CD4-positive, alpha-beta T cell treated with Interleukin-2 at 100 ng/mL for 4 hours (primary cell): ENCODE measurements at places on chromosomes 12 and 14.

DNA sequence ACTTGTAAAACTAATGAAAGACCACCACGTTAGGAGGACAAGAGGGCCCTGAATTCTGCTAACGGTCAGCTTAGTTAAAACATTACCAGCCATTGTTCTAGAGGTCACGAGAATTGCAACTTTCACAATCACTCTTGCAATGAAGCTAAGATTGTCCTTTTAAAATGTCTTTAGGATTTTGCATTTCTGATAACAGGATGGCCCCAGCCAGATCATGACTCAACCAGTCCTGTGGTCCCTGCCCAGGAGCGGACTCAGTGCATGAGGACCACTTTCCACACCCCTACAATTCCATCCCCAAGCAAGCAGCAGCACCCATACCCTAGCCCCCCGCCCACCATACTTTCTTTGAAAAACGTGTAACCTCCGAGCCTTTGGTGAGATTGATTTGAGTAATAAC, 28.7 kb downstream of the HSP90AA1 start:
- DNase-seq: no peak

DNA sequence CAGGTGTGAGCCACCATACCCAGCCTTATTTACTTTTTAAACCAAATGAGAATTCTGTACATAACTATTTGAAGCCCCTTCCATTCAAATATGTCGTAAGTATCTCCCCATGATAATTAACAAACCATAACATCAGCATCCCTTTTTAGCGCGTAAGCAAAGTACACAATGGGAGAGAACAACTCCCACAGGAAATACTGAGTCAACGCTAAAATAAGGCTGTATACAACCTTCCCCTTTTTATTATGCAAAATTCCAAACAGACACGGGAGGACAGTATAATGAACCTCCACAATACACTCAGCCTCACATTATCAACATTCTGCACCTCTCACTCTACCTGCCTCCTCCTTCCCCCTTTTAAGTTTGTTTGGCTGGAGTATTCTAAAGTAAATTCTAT, 73.5 kb downstream of the CCDC88C start:
- DNase-seq: no peak

GRCh38 chr12:132211816-132212215, 67.6 kb downstream of the NOC4L start:
- peak; percentile 13 for DNase-seq

DNA sequence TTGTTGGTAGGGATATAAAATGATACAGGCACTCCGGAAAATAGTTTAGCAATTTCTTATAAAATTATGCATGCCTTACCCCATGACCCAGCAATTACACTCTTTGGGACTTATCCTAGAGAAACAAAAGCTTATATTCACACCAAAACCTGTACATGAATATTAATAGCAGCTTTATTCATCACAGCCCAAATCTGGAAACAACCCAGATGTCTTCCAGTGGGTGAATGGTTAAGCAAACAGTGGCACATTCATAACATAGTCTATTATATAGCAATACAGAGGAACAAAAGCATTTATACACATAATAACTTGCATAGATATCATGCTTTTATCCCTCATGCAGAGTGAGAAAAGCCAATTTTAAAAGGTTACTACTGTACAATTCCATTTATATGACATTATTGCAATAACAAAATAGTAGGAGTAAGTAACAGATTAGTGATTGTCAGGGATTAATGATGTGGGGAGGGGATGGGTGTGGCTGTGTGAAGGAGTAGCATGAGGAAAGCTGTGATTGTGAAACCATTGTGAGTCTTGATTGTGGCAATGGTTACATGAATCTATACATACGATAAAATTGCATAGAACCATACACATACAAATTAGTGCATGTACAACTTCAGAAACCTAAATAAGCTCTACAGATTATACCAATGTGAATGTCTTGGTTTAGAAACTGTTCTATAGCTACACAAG, 363.1 kb upstream of the OR4E1 start:
- no peak for DNase-seq

GRCh38 chr12:94663702-94664101, 13.3 kb upstream of the TMCC3 start:
- DNase-seq: no peak

GRCh38 chr12:111673503-111673902, 12.3 kb downstream of the BRAP start:
- DNase-seq: no peak

DNA sequence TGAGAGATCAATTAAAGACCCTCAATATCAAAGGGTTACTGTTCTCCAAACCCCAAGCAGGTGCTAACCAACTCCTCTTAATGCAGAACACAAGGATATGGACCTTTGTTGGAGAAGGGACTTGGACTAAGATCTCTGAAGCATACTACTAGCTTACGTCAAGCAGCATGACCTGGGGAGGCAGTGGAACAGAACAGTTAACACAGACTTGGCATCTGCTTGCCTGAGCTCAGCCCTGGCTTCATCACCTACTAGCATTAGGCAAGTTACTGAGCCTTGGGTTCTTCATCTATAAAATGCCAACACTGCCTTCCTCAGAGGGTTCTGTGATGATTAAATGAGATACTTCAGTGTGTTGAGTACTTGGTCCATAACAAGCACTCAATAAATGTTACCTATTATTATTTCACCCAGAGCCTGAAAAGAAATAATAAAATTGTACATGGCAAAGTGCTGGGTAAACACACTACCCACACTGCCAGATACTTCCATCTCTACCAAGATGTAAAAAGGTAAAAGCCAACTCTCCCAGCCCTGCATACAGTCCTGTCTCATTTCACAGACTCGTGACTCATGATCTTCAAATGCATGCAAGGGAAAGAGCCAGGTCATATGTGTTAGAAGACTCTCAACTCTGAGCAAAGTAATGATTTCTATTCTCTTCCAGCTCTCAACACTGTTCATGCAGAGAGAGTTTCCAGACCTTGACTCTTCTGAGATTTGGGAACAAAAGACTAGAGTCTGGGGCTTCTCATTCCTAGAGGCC, 39.7 kb downstream of the FMNL3 start:
- peak; percentile 25 for DNase-seq

DNA sequence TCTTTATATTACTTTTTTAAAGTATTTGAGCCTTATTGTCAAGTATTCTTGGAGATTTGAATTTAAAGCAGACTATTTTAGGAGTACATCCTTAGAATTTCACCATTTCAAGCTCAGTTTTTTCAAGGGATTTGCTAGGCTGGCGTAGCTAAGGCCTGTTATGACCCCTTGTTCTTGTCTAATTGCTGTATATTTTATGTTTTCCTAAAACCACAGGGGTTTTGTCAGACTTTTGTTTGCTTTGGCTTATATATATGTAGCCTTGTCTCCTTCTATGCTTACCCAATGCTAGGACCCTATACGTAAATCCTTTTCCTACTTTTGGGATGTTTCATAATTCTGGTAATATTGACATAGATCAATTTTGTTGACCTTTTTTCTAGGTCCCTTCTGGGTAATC, 147.0 kb upstream of the SYT10 start:
- no peak for DNase-seq

- DNase-seq: no peak
Measured at GRCh38 chr12:106598003-106598402, 15.2 kb downstream of the RFX4 start.

DNA sequence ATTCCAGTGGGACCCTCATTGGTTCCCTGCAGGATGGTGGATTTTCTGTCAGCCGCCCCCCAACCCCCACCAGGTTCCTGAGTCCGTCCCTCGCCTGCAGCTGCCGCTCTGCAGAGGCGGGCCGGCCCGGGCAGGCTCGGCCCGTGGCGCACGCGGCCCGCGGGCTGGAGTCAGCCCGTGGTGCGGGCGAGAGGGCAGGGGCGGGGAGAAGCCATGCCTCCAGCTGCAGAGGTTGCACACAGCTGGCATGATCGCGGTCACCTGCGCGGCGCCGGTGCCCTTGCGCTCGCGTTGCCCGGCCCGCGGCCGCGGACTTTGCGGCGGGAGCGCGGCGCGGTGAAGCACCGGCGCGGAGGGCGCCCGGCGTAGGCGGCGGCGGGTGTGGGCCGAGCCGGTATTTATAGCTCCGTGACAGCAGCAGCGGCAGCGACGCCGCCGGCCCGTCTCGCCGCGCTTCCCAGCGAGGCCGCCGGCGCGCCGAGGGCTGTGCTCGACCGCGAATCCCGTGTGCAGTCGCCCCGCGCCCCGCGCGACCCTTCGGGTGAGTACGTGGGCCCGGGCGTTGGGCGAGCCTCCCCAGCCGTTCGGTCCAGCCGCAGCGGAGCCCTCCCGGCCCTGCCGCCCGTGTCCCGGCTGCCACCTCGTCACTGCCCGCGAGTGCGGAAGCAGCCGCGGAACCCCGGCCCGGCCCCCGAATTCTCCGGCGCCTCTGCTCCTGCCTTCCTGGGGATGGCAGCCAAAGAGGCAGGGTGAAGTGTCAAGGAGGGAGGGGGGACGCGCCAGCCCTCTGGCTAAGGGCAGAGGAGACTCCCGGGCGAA, at the start of gene TMEM117:
TMEM117 (plus strand) TSS at position 426 of the 819 bp plus-strand sequence.
- DNase-seq: peak; percentile 56

GRCh38 chr14:56278383-56278782, 160.2 kb downstream of the PELI2 start:
- no peak for DNase-seq

DNA sequence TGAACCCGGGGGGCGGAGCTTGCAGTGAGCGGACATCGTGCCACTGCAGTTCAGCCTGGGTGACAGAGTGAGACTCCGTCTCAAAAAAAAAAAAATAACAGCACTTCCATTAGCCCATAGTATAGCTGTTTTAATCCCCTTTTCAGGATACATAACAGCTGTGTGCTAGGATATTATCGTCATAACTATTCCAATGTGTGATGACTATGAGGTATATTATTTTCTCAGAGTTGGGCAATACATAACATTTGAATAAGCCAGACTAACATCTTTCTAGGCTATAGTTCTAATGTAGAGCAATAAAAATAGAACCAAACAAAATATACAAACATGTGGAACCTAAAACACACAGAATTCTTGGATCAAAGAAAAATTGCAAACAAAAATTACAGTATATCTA, 57.1 kb downstream of the MARK3 start:
- DNase-seq: no peak

DNA sequence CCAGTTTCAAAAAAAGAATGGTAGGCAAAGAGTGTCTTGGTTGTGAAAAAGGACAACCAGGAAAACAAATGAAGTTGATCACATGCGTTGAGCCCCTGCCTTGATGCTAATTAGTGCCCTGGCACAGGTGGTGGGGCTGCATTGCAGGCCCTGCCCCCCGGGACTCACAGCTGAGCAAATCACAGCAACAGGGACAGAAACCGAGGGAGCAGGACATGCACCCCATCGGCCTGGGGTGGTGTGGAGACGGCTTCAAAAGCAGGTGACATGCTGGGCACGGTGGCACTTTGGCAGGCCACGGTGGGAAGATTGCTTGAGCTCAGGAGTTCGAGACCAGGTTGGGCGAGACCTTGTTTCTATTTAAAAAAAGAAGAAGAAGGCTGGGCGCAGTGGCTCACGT, 1.1 kb upstream of the PAPLN start:
- DNase-seq: no peak

DNA sequence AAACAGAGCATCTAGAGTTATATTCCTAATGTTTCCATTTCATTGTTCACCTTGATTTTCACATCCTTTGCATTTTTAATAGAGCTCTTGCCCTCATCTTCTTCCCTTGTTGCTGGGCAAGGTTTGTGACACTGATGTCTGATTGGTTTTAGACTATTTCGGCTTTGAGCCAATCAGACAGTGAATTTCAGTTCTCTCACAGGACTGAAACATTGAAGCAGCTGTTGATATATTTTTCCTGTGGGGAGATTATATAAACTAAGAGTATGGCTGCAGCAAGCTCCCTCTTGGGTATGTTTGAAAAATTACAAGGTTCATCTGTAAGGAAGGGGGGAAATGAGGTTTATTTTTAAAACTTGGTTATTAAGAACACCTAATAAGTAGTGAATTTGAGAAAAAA, 51.2 kb downstream of the ATF7IP start:
- DNase-seq: peak; percentile 79

GRCh38 chr12:14775636-14775980, 27.7 kb downstream of the WBP11 start:
- no peak for DNase-seq

GRCh38 chr14:56118611-56119181, 485 bp downstream of the PELI2 start:
- DNase-seq: no peak

DNA sequence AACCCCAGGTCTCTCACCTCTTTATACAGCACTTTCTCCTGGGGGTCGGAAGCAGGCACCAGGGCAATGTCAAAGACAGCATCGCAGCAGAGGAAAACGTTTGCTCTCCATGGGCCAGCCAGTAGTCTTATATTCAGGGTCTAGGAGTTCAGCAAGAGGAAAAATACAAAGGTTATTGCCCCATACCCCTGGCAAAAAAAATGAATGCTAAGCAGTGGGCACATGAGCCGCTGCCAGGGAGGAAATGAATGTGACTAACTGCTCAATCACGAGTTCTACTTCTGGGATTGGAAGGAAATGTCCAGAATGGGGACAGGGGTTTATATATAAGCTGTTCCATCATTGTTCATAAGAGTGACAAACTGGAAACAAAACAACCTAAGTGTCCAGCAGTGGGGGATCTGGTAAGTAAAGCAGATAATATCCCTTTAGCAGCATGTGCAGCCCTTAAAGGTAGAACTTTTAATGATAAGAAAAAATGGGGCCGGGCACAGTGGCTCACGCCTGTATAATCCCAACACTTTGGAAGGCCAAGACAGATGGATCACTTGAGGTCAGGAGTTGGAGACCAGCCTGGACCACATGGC, 53.8 kb downstream of the PHETA1 start:
- DNase-seq: no peak

DNA sequence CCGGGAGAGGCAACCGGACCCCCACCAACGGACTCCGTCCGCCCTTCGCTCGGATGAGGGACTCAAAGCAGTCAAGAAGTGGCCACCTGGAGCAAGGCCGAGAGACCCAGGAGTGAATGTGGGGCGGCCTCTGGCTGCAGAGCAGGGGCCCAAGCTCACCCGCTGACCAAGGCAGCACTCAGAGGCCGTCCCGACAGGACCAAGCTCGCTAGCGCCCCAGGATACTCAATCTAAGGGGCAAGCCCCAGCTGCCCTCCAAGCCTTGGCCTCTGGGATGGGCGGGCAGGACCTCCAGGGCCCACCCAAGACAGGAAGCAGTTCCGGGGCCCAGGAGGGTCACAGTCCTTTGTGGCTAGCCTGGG, 936 bp downstream of the AKT1 start:
- no peak for DNase-seq
